ENCODE measurements at places on chromosomes 5 and 9.

- peak; percentile 12 for DNase-seq
Observed at GRCh38 chr5:151523335-151523734, 67.8 kb downstream of the FAT2 start.

GRCh38 chr9:85040146-85040545 lies 370.6 kb downstream of the NTRK2 start:
- no peak for DNase-seq

- DNase-seq: no peak
Observed at GRCh38 chr9:4433379-4433778, 56.9 kb upstream of the SLC1A1 start.

- no peak for DNase-seq
Observed at GRCh38 chr9:27047136-27047535, 41.7 kb upstream of the LRRC19 start.

- DNase-seq: no peak
Observed at GRCh38 chr5:161134956-161135355, 282.9 kb upstream of the ATP10B start.

DNA sequence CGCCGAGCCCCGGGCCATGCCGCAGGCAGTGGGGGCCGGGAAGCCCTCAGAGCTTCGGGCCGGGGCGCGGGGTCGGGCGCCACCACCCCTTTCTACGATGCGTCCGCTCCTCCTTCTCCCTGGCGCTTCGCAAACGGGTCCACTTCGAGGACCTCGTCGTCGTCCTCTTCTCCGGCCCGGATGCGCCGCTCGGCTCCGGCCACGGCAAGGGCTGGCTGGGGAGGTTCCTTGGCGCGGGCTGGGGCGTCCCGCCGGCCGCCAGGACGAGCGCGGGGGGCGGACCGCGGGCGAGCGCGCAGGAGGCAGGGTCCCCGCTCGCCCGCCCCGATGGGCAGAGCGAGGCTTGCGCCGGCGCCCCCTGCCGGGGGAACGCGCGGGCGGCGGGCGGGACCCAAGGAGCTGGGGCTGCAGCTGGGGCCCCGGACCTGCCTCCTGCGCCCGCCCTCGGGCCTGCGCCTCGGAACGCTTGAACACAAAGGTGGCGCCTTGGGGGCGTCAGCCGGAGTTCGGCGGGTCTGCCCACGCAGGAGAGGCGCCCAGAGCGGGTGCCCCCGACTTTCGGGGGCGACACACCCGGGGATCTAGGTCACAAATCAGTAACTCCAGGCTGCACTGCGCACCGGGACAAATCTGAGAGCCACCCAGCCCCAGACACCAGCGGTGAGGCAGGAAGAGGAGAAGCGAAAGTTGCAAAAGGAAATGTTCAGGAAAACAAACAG lies at the start of gene ROR2:
ROR2 (minus strand) TSS at position 283 of the 719 bp plus-strand sequence.
- DNase-seq: no peak

DNA sequence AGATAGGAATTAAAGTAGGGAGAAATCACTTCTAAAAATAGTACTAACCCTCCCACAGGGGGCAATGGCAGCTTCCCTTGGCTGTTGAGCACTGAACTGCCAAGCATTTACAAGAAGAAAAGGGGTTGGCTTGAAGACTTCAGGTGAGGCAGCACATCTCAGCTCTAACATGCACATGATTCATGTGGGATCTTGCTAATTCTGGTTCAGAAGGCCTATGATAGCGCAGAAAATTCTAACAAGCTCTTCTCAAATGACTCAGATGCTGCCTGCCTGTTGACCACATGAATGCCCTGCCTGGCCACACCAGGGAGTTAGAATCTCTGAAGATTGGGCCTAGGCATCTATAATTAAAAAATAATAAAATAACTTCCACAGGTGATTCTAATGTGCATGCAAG lies 22.6 kb downstream of the CD180 start:
- DNase-seq: no peak

Measured in GM12864 (cell line).